ENCODE measurements at places on chromosomes 2 and 18.

DNA sequence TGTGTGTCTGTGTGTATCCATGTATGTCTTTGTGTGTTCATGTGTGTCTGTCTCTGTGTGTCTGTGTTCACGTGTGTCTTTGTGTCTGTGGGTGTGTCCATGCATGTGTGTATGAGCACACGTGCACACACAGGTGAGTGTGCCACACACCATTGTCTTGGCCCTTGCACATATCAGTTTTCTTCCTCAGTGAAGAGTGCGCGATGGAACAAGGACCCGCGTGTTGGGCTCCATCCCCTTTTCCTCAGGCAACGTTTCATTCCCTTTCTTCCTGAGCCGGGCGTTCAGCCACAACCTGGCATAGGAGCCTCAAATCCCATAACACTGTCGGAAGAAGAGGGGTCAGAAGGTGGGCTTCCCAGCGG, 74.3 kb downstream of the PTGR3 start:
- DNase-seq: no peak

DNA sequence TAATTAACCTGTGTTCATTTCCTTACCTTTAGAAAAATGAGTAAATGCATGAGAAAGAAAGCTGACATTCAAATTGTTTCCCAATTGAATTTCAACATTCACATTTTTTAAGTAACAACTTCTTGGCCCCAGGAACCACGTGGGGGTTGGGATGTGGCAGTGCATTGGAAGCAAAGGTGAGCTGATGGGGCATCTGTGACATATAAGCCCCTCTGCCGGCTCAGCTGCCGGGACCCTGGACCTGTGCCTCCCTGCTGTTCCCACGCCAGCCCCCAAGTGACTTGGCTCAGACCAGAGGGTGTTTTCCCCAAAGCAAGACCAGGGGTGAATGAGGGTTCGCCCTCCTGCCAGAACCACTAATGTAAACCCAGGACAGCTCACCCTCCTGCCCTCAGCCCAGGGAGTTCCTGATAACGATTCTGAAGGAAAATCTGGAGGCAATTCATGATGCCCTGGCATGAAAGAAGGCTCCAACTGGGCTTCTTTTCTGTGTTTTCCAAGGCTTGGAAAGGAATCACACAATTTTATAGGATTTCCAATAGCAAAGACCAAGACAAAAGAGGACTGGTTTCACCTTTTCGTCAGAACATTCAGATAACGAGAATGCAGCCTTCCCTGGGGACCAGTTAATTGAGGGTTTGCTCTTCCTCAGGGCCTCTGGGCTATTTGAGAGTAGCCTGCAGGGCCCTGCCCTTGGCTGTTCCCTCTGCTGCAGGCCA, 193.2 kb upstream of the TWIST2 start:
- DNase-seq: no peak

DNA sequence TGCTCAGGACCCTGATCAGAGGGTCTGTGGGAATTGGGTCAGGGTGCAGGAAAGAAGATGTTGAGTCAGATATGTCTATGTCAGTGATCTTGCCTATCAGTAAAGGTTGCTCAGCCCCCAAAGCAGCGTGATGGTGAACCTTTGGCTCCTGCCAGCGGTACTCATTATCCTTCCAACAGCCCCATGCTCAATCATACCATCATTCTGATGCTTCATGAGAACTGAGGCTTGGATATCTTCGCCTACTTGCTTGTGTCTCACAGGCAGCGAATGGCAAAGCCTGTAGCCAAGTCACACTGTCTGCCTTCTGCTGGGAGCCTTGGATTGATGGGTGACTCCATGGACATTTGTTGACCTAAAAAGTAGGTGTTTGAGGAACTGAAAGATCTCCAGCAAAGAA, 19.0 kb upstream of the TMEM214 start:
- DNase-seq: no peak

DNA sequence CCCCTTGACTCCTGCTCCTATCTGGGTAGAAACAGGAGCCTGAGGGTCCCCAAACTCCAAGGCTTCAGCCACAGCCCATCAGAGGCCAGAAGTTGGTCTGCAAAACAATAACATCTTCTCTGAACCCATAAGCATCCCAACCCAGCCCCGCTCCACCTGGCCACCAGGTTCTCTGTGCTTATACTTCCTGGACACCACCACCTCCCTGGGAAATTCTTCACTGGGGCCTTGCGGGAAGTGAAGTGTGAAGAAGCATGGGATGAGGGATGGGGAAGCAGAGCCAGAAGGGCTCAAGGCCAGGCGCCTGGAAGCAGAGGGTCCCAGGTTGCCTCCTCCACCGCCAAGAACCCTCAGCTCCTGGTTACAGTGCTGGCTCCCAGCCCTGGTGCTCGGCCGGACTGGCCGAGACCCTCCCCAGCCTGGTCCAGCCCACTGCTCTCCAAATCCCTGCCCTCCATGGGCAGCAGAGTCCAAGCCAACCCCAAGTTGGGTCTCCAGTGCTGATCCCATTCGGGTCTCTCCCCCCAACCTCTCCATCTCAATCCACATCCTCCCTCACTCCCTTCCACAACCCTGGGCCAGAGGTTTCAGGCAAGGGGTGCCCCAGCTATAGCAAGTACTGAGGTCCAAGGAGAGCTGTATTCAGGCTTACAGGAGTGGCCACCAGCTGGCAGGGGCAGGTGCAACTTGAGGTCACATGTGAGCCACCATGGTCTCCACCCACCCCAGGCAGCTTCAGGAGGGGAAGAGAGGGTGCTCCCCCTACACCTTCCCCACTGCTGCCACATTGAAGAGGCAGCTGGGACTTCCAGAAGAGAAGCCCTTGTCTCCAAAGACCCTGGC, 60.7 kb downstream of the TNS1 start:
- DNase-seq: no peak

- DNase-seq: no peak
Measured at GRCh38 chr2:51424418-51424817, 392.5 kb upstream of the NRXN1 start.

Measured in stimulated activated naive CD8-positive, alpha-beta T cell treated with anti-CD3 and anti-CD28 coated beads, Interleukin-15, amount 100 ng/mL, for 72 hours (primary cell).